WERI-Rb-1 (cell line): ENCODE measurements at places on chromosomes 1 and 21.

GRCh38 chr1:191405417-191405816, 752.8 kb upstream of the RGS18 start:
- DNase-seq: no peak

- no peak for DNase-seq
Measured at GRCh38 chr1:185112356-185112755, 44.4 kb downstream of the TRMT1L start.

DNA sequence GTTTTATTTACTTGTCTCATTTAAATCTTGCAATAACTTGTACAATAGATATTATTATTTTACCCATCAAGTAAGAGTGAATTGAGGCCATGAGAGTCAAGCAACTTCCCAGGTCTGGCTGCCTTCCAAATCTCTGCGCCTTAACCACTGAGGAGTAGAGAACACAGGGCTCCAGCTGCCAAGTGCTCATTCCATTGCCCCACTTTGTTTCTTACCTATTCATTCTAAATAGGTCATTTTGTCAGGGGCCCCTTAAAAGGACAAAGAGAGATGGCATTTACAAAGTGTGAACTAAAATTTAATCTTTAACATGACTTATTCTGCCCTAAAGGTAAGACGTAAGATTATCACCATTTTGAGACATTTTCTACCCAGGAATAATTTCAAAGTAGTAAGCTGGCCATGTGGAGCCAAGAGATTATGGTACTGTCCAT, 3.5 kb downstream of the PPP1R15B start:
- no peak for DNase-seq

- DNase-seq: peak; percentile 87
Measured at GRCh38 chr1:109307274-109308021, 637 bp upstream of the MYBPHL start.

- no peak for DNase-seq
Measured at GRCh38 chr1:225427235-225428067, at the start of gene LBR. Gene LBR (minus strand): TSS chr1:225428038. CDS start chr1:225424075, 3,963 bp downstream.

- DNase-seq: no peak
Measured at GRCh38 chr21:28538987-28539622, 453.6 kb downstream of the LTN1 start.

DNA sequence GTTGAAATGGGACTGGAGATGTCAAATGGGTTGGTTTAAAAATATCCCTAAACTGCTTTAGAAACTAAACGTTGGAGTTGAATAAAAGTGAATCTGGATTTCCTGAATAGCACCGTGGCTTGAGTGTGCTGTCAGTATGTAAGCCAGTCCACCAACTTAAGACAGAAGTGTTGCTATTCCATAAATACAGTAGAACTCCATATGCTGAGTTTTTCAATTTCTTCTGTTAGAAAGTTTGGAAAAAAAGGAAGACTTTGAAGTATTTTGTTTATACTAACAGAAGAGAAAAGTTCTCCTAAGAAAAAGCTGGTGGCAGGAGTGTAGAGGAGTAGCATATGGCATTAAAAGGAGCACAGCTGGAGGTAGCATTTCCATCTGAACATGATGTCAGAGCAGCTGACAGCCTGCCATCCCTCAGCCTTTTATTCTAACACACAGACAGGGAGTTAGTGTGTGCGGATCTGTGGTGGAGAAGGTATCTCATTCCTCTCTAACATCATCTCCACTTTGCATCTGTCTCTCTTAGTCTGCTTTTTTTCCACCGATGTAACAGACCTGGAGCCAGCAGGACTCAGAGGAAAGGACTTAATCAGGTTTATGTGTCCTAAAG, at the start of gene ZBTB18:
TSS of gene ZBTB18 (plus strand) at position 449 of the 610 bp plus-strand sequence. CDS start at position 598, 149 bp downstream.
- peak; percentile 93 for DNase-seq

DNA sequence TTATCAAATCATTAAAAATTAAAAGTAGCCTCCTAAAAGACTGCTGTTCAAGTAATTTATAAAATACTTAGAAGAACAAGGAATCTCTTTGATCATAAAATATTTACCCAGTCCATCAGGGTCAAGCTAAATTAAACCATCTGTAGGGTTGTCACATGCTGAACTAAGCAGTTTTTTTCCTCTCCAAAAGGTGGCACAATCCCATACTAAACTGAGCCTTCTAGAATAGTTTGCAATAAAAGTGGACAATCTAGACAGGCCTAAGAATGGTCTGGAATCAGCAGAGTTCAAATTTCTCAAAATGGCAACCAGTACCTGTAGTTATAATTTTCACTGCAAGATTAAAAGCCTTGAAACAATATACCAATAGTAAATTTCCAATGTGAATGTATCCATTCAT, 194.8 kb downstream of the EIF4G3 start:
- no peak for DNase-seq

- DNase-seq: no peak
Measured at GRCh38 chr21:45799765-45800338, 156.3 kb downstream of the PCBP3 start.

- no peak for DNase-seq
Measured at GRCh38 chr1:156970017-156970416, 49.6 kb downstream of the LRRC71 start.
